CD4-positive, alpha-beta T cell treated with Interleukin-6 for 4 hours (primary cell): ENCODE measurements at places on chromosomes 16 and 17.

GRCh38 chr16:14179116-14179515 is 108.0 kb downstream of the MRTFB start:
- DNase-seq: no peak

DNA sequence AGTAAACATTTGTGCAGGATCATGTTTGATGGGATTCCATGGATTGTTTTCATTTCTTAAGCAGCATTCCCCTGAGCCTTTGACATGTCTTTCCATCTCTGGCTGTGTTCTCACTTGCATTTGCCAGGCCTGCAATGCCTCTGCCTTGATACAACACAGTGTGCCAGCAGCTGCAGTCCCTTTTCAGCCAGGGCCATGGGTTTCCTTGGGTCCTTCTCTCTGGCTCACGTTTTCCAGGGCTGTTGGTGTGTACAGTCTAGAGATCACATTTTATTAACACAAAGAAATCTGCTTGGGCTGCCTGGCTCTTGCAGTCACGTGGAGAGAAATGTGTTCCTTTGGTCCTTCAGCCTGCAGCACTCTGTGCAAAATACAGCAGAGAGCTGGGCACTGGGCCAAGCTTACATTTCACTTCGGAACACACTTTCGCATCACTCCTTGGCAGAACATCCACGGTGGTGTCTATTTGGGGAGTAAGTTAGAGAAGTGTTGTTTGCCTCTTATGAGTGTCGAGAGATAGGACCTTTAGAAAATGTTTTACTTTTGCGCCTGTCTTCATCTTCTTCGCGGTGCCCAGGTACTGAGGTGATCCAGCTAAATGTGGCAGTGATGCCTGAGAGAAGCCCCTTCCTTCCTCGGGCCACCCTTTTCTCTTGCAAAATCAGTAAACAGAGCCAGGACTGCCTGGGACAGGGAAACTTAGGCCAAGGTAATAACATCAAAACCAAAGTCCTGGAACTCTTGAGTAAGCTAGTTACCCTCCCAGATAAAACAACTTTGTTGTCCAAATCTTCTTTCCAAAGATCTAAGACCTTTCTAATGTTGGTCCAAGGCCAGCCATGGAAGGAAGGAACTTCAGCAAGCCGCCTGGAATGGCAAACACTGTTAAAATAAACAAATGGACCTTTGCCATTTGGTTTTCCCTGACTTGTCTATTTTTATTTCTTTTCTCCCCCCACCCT is 20.9 kb downstream of the HLF start:
- DNase-seq: no peak

DNA sequence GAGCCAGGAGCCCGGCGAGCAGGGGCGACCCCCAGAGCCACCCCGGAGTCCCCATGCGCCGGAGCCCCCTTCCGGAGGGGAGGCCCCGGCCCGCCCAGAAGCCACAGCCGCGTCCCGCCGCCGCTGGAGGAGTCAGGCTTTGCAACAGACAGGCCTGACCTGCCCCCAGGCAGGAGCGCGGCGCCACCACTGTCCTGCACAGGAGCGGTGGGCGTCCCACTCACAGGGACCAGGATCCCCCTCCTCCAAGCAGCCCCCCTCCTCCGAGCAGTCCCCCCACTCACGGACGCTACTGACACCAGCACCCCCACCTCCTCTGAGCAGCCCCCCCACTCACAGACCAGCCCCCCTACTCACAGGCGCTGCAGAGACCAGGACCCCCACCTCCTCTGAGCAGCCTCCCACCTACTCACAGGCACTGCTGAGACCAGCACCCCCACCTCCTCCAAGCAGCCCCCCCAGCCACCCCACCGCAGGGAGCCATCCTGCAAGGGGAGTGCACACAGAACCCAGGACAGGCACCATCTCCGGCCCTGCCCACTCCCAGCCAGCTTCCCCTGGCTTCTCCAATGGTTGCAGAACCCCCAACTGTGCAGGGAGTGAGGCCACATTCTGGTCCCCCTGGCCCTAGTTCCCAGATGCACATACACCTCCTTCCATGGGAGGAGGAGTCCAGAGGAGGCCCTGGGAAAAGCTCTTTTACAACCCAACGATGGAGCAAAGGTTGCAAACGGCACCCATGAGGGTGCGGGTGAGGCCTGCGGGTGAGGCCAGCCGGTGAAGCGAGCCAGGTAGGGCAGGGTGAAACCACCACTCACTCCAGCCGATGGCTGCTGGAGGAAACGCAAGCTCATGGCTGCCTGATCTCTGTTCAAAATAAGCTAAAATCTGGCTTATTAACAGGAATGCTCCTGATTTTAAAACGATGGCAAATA is 69.9 kb downstream of the ABR start:
- no peak for DNase-seq

DNA sequence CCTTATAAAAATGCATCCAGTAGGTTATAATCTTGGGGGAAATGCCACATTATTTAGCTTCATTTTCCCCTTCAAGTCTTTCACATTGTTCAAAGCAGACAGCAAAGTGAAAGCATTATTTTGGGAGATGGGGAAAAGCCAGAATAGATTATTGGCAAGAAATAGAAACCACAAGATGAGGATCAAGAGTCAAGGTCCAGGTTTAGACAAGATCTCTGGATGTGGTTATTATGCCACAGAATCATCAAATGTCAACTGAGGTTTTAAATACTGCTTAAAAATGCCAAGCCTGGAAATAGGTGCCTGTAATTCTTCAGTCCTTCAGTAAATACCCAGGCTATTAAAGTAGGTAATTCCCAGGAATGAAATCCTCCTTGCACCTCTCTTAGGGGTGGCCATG is 65.1 kb upstream of the ALOX12 start:
- DNase-seq: no peak

DNA sequence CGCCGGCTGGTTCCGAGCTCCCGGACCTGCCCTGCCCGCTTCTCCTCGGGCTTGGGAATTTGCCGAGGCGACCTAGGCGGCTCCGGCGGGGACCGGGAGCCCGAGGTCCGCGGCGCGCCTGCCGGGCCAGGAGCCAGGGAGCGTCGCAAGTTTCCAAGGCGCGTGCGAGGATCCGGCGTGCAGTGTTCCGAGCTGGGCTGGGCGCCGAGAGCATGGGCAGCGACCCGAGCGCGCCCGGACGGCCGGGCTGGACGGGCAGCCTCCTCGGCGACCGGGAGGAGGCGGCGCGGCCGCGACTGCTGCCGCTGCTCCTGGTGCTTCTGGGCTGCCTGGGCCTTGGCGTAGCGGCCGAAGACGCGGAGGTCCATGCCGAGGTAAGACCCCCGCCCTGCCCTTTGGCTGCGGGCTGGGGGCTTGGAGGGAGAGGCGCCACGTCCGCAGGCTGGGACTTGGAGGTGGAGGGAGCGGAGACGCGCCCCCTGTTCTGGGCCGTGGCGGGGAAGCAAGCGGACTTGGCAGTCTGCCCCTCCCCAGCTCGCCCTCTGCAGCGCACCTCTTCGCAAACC is 668 bp downstream of the MMP15 start:
- peak; percentile 18 for DNase-seq
